ENCODE measurements at places on chromosomes 16 and 17.

- DNase-seq, result peak; percentile 60
Observed at GRCh38 chr17:7220593-7221277, 997 bp downstream of the ACADVL start.

GRCh38 chr16:57538235-57538721 is 1.9 kb upstream of the CCDC102A start:
- DNase-seq, result no peak

- DNase-seq, result no peak
Observed at GRCh38 chr17:8417806-8418205, 17.9 kb upstream of the NDEL1 start.

DNA sequence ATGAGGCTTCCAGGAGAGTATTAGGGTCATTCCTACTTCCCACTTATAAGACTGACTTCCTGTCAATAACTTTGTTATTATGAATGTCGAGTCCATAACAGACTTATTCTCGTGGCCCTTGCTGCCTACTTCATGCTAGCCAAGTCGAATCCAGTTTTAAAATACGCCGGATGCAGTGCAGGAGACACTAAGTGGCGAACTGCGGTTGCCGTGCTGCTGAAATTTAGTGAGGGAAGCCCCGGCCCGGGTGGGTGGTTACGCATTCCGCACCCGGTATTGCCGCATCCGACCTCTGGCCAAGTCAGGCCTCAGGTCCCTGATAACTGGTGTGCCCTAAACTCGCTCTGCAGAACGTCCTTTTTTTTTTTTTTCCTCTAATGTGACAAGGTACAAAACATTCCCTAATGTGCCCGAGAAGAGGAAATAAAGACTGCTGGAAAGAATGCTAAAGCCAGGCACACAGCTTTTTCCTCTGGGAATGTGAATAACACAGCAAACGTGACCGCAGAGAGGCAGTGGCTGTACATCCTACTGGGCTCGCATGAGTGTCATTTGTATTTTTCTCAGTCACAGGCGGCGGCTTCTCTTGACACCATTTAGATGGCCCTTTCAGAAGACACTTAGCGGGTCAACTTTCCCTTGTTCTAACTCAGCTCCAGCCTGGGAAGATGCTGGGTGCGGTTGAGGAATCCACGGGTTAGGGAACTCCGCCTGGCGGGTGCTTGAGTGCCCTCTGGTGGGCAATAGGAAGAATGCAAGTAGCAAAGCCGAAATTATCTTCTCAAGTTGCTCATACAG is 7.1 kb upstream of the AKTIP start:
- peak; percentile 65 for DNase-seq

- DNase-seq, result no peak
Observed at GRCh38 chr17:6070913-6071511, 833 bp downstream of the WSCD1 start.

DNA sequence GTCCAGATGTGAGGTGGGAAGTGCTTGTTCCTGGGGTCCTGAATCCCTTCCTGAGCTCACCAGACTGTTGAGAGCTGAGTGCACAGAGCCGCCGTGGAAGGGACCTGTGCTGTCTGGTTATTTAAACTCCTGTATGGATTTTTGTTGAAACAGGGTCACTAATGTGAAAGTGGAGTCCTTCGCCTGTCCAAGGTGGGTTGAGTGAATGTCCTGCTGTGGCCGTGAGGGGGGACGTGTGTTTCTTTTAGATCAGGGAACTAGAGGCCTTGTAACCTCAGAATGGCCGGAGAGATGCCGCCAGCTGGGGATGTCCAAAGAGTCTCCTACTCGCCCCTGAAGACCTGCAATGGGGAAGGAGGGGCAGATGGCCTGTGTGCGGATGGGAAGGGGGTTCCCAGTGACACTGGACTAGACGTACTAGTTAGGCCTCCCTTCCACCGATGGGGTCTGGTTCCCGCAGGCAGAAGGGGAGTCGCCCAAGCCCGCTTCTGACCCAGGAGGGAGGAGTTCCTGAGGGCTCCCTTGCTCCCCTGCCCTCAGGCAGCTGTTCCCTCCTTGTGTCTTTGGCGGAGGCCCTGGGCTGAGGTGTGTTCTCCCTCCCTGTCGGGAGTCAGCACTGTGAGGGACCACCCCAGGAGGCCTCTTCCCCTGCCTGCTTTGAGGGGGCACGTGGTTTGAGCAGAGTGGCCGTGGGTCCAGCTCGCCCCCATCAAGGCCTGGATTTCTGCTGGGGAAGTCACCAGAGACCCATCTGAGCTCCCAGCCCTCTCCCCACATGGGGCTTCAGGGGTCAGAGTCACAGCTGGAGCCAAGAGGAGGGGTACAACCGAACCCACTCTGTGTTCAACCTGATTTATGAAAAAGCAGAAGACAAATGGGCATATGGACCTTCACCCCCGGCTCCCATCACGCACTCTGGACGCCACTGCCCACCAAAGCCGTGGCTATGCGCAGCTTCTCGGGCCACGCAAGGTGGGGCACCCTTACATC is 30.9 kb downstream of the OR1D5 start:
- no peak for DNase-seq

- no peak for DNase-seq
Observed at GRCh38 chr16:1940273-1941161, 2.5 kb downstream of the MSRB1 start.

- no peak for DNase-seq
Observed at GRCh38 chr17:41906465-41907184, 12.1 kb downstream of the ACLY start.

- no peak for DNase-seq
Observed at GRCh38 chr17:82871056-82871775, 31.4 kb upstream of the ZNF750 start.

DNA sequence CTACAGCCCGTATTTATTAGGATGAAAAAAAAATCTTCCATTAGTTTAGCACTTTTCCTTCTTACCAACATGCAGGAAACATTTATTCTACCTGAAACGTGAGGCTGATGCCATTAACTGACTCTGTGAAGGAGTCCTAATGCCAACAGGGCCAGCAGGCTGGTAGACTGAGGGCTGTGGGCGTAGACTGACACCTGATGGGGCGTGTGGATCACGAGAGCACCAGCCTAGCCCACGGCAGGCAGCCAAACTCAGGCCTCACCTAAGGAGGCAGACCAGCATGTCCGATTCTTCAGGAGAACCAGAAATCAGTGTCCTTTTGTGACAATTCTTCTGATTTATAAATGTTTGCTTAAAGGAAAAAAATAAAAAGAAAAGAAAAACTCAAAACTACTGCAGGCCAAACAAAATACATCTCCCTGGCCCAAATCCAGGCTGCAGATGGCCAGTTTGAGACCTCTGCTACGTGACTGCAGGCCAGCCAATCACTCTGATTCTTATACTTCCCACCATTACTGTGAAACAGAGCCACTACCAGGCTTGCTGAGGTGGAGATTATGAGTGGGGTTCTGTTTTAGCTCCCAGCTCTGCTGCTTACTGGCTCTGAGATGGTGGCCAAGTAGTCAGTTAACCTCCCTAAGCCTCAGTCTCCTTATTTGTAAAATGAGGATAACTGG is 66.5 kb downstream of the GNAO1 start:
- DNase-seq, result no peak

DNA sequence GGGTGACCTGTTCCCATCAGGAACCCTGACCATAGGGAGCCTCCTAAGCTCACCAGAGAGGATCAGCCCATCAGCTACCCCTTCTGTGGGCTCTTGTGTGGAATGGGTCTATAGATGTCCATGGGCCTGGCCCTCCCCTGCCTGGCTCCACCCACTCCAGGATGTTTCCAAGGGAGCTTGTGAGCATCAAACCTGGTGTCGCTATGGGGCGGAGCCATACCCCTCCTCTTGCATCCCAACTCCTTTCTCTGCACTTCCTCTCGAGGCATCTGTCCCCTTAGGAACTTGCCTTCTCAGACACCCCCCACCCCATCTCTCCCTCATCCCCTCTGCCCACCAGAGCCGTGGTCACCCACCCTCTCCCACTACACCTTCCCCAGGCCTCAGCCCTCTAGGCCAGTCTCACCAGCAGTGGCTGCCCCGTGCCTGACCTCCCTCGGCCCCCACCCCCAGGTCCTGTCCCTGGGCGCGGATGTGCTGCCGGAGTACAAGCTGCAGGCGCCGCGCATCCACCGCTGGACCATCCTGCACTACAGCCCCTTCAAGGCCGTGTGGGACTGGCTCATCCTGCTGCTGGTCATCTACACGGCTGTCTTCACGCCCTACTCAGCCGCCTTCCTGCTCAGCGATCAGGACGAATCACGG is 10.4 kb downstream of the KCNH6 start:
- no peak for DNase-seq

GRCh38 chr16:85460252-85461021 is 152.7 kb upstream of the GSE1 start:
- DNase-seq, result no peak

GRCh38 chr16:19502395-19503131 is 19.3 kb downstream of the GDE1 start:
- DNase-seq, result peak; percentile 88

- DNase-seq, result no peak
Observed at GRCh38 chr16:75310541-75310940, 59.1 kb upstream of the BCAR1 start.

- peak; percentile 85 for DNase-seq
Observed at GRCh38 chr17:18960803-18961511, 9.0 kb downstream of the SLC5A10 start.

GRCh38 chr16:85568519-85568918 is 44.6 kb upstream of the GSE1 start:
- no peak for DNase-seq

DNA sequence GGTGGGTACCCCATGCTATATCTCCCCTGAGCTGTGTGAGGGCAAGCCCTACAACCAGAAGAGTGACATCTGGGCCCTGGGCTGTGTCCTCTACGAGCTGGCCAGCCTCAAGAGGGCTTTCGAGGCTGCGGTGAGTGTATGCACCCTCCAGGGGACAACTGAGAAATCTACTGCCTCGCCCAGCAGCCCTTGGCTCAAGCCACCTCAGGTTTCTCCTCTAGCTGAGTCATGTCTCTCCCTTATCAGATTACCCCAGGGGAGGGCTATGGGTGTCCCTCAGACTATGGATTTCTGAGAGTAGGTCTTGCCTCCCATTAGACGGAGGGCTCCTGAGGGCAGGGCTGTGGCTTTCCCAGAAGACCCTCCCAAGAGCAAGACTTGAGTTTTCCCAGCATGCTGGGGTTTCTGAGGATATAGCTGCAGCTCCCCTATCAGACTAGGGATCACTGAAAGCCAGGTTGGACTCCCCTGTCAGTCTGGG is 6.7 kb downstream of the NEK8 start:
- DNase-seq, result peak; percentile 51

DNA sequence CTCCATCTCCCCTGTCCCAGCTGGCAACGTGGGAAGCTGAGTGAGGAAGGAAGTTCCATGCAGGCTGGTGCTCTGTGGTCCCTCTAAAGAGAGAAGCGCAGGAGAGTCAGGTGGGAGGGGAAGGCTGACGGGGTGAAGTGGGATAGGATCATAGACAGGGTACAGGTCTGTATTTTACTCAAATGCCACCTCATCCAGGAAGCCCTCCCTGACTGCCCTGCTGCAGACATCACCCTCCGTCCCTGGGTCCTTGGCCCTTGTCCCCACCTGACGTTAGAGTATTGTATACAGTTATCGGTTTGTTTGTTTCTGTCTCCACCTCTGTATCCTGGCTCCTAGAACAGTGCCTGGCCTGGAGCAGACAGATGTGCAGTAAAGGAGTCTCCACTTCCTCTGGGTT is 11.7 kb downstream of the CANT1 start:
- DNase-seq, result no peak

GRCh38 chr16:77790009-77790372 is 1.6 kb downstream of the VAT1L start:
- no peak for DNase-seq

- no peak for DNase-seq
Observed at GRCh38 chr17:32912218-32912897, 15.6 kb upstream of the TMEM98 start.

GRCh38 chr16:59123479-59123878 is 389.4 kb upstream of the GOT2 start:
- no peak for DNase-seq

DNA sequence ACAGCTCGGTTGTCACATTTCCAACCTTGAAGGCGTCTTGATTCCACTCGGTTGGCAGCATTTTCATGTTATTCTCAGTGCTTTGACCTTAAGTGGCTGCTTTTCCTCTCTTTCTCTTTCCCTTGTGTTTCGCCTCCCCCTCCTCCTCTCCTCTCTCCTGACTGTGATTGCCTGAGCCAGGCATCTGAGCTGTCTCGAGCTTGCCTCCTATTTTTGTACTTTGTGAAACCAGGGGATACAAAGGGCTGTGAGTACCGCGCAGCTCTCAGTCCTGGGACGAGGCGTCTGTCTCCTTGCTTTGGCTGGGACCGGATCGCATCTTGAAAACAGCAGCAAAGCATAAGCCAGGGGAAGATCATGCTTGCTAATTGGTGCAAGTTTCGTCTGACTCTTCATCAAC is 48.8 kb upstream of the SDK2 start:
- no peak for DNase-seq

- peak; percentile 9 for DNase-seq
Observed at GRCh38 chr16:82344157-82344556, 174.1 kb upstream of the MPHOSPH6 start.

GRCh38 chr16:71635632-71636031 is 9.6 kb downstream of the MARVELD3 start:
- DNase-seq, result no peak

DNA sequence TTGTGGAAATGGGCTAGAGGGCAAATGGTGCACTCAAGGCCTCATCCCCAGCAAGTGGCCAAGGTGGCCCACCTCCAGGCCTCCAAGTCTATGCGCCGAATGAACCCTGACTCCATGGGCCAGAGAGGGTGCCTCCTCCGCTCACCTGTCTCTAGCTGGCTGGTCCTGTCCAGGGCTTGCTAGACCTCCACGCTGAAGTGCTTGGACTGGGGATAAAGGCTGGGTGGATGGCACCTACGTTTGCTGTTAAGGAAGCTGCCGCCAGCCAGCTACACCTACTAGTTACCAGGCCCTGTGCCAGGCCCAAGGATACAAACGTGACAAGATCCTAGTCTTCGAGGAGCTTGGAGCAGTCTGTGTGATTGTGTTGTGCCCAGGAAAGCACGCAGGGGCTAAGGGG is 739 bp upstream of the SGCA start:
- no peak for DNase-seq

- no peak for DNase-seq
Observed at GRCh38 chr17:35010093-35010492, 29.8 kb downstream of the LIG3 start.

DNA sequence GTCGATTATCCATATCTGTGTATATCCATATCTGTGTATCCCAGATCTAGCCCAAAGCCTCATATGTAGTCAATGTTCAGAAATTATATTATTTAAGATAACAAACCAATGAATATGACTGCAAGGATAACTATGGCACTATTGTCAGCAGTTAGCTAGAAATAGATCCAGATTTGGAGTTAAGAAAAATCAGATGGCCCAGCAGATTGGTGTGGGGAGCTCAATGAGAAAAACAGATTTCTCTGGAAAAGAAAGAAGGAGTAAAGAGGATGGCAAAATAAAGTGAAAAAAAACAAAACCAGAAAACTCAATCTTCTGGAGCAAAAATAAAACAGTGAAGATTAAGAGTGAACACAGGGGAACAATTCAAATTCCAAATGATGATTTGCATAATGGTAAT is 10.6 kb upstream of the CDH8 start:
- no peak for DNase-seq
